Stomach (tissue), 19 donors: ENCODE measurements at places on chromosomes 4 and X. TPM values are rescaled to one million over a fixed set of nuclear protein-coding genes. Genes with fewer than 3 reads are reported as not detected.

Gene DUSP21
- total RNA-seq, result not detected

- peak; percentile 68 for DNase-seq
Observed at GRCh38 chr4:125123570-125124109, 191.1 kb upstream of the FAT4 start.

DNA sequence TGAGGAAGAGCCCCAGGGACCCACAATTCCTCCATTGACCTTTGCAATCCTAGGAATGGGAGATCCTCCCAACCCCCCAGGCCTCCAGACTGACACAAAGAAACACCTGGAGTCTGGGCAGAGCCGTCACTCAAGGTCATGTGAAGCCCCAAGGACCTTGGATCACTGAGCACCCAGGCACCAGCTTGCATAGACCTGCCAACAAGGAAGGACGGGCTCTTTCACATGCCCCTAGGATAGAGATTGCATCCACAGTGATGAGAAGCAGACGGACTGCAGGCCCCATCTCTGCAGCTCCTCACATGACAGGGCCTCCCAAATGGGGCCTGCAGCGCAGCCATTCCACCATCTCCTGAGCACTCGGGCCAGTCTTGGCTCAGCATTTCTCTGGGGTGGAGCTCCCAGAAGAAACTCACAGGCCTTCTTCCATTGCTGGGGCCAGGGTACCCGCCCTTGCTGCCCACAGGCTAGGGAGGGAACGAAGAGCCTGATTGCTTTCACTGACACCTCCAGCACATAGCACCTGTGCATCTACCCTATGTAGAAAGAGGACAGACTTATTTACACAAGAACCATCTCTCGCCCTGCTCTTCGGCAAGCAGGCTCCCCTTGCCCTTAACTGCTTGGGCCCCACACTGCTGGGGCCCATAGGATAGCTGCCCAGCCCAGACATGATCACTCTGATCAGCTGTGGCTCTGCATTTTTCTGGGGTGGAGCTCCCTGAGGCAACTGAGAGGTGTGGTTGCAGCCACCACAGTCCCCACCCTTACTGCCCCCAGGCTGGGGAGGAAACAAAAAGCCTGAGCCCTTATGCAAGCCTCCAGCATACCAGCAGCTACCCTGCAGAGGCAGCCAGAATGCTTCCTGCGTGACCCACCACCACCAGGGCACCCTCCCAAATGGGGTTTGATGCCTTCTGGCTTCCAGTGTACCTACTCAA, 185.7 kb upstream of the ZCCHC13 start:
- DNase-seq, result no peak

DNA sequence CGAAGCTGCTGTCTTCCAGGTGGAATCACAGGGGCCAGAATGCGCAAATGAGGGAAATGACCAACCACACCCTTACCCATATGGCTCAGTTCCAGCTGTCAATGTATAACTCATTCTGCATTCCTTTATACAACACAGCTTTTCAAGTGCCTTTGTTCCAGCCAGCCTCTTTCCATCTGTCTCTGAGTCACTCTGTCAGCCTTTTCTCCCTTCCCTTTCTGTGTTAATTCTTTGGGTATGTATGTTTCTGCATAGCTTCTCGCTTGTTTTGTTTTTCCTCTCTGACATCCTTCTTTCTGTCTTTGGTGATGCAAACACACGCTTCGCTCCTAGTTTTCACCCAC, 54.5 kb downstream of the RS1 start:
- peak; percentile 85 for DNase-seq

- no peak for DNase-seq
Observed at GRCh38 chr4:119728692-119729593, 100.3 kb upstream of the PDE5A start.

GRCh38 chrX:110414273-110414672, 55.6 kb downstream of the RTL9 start:
- DNase-seq, result no peak
